ENCODE measurements at places on chromosomes 4 and X.

DNA sequence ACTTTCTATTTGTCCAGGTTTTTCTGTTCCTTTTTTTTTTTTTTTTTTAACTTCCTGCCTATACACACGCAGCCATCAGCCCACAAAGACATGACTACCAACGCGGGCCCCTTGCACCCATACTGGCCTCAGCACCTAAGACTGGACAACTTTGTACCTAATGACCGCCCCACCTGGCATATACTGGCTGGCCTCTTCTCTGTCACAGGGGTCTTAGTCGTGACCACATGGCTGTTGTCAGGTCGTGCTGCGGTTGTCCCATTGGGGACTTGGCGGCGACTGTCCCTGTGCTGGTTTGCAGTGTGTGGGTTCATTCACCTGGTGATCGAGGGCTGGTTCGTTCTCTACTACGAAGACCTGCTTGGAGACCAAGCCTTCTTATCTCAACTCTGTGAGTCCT, 2.1 kb downstream of the EBP start:
- DNase-seq: no peak

GRCh38 chrX:10579112-10580011, 41.0 kb downstream of the MID1 start:
- no peak for DNase-seq

GRCh38 chr4:138665851-138666250, 349.7 kb upstream of the NOCT start:
- no peak for DNase-seq

DNA sequence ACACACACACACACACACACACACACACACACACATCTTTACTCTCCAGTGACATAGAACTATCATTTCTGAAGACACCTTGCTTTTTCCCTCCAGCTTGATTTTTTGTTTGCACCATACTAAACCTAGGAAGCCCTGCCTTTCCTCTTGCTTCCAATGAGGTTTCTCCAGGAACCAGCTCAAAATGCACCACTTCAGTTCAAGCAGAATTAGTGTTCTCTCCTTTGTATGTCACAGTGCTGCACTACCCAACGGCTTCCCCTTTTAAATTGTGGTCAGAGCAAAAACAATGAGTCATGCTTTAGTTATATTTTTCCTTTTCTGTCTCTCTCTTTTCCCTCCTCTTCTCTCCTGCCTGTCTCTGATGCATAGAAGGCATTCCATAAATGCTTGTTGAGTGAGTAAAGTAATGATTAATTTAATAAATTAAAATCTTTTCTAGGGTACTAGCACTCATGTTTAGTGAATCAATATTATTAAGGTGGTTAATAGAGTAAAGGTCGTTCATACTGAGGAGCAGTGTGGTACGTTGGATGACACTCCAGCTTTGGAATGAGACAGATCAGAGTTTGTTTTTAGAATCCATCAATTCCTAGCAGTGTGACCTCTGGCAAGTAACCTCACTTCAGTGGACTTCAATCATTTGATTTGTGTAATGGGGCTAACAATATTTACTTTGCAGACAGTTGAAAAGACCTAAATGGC, 5.9 kb downstream of the RTL3 start:
- no peak for DNase-seq

GRCh38 chr4:136562834-136563233, 969.5 kb downstream of the PCDH18 start:
- no peak for DNase-seq

DNA sequence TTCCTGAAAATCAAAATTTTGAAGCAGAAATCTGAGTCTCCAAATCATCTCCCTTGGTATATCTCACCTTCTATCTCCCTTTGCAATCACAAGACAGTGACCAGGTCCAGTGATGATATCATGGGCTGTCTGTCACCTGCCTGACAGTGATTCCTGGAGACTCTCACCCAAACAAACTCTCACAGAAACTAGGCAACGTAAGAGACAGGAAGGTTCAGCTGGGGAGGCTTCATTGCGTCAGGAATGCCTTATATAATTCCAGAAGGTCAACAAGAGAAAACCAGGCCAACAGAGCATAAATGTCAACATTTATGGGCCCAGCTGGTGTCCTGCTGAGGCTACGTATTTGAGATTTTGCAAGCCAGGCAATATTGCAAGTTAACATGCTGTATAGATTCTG, 412.7 kb downstream of the KCNIP4 start:
- no peak for DNase-seq

GRCh38 chr4:176031922-176032321, 33.7 kb upstream of the WDR17 start:
- DNase-seq: no peak

DNA sequence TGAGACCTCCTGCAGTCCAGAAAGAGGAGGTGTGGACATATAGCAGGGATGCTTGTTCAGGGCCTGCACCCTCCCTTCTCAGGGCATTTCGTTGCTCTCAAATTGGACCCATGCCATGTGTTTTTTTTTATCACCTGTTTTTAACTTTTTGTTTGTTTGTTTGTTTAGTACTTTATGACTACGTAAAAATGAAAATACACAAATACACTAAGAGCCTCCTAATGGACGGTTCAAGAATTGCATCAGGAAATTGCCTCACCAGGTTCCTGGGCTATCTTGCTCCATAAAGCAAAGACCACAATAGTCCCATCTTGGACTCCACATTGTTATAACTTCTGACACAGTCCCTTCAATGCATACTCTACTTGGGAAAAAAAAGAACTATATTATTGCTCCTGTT, 1685.9 kb upstream of the TENM3 start:
- no peak for DNase-seq

GRCh38 chrX:114065577-114066223, 518.2 kb upstream of the HTR2C start:
- no peak for DNase-seq

DNA sequence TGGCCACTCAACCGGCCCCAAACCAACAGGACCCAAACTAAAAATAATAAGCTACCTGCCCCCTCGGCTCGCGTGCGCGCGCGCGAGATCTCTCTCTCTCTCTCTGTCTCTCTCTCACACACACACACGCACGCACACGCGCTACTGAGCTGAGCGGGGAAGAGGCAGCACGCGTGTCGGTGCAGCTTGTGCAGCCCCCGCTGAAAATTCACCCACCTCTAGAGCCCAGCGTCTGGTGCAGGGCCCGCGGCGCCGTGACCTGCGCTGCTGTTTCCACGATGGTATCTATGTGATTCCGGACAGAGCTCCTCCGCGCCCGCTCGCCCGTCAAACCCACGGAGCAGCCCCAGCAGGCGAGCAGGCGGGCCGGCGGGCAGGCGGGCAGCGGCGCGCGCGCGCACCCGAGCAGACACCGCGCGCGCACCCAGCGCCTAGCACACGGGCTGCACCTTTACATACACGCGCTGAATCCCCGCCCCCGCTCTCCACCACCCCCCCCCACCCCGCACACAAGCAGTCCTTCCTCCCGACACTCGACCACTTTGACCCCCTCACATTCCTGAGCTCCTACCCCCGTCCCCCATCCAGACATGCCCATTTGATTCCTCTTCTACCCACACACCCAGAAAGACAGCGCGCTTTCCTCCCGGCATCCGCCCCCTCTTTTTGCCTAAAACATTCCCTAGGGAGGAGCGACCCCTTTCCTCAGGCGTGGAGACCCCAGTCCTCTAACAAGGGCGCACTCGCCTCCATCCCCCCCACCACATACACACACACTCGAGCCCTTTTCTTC, 1.0 kb downstream of the SLITRK4 start:
- DNase-seq: no peak

- no peak for DNase-seq
These were observed 108.2 kb downstream of the FNIP2 start for GRCh38 chr4:158877069-158877468.

DNA sequence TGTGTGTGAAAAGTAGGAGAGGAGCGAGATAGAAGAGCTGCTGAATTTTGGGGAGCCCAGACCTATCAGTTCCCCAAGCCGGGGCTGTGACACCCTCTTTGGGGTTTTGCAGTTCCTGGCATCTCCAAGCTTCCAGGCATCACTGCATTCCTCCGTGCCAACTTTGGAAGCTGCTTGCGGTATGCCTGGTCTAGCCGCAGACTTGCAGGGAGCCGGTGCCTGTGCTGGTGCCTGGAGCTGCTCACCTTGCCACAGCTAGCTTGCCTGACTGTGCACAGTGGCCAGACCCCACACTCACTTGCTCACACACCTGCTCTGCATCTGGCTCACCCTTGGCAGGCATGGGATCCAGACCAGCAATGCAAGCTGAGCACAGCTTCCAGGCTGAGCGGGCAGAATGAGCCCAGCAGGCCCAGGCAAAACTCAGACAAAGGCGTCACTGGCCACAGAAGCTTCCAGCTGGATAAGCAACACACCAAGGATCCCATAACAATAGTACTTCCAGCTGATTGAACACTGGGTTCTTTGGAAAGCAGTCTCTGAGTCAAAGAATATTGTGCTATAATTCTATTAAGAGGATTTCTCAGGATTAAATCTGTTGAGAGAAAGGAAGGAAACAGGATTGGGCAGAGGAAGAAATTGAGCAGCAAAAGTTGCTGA, 390.9 kb downstream of the TEX13C start:
- DNase-seq: no peak
